Stimulated activated CD4-positive, alpha-beta T cell treated with anti-CD3 and anti-CD28 coated beads, Interleukin-4, amount 100 ng/mL, for 1 hour (primary cell): ENCODE measurements at places on chromosomes 1 and 21.
A peak's percentile ranks its signal among the peaks of the same experiment; 100 is the strongest.

DNA sequence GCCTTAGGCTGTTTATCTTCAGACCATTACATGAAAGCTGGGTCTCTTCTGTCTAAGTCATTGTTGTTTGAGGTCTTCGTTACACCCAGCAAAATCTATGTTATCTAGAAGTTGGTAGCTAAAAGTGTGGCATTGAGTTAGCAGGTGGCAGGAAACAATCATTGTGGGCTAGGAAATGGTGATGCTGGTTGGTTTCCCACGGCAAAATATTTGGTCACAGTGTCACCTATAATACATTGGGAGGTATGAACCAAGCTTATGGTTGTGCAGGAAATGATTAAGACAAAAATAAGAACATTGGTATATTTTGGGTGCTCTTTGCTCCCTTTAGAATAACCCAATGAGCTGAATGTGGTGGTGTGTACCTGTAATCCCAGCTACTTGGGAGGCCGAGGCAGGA, 169.7 kb downstream of the TRIM33 start:
- DNase-seq: no peak

- DNase-seq: no peak
Observed at GRCh38 chr1:29466258-29466657, 229.9 kb downstream of the PTPRU start.

GRCh38 chr1:181079382-181079781, 9.1 kb upstream of the IER5 start:
- DNase-seq: no peak

- peak; percentile 48 for DNase-seq
Observed at GRCh38 chr1:28509705-28510272, 3.9 kb downstream of the RCC1 start.

- no peak for DNase-seq
Observed at GRCh38 chr1:42658877-42659337, 684 bp downstream of the PPIH start.
